ENCODE measurements at places on chromosomes 12 and 14. TPM values are rescaled to one million over a fixed set of nuclear protein-coding genes. Genes with fewer than 3 reads are reported as not detected.
A peak's percentile ranks its signal among the peaks of the same experiment; 100 is the strongest.

The PRICKLE1 gene
- 25.7 TPM for polyA plus RNA-seq

- peak; percentile 83 for DNase-seq
Observed at GRCh38 chr12:126668538-126668937, 1598.4 kb upstream of the TMEM132C start.

GRCh38 chr14:67541448-67542387 is 8.6 kb downstream of the PLEKHH1 start:
- no peak for DNase-seq

- DNase-seq, result no peak
Observed at GRCh38 chr14:105929327-105930081, 403.1 kb downstream of the TMEM121 start.

DNA sequence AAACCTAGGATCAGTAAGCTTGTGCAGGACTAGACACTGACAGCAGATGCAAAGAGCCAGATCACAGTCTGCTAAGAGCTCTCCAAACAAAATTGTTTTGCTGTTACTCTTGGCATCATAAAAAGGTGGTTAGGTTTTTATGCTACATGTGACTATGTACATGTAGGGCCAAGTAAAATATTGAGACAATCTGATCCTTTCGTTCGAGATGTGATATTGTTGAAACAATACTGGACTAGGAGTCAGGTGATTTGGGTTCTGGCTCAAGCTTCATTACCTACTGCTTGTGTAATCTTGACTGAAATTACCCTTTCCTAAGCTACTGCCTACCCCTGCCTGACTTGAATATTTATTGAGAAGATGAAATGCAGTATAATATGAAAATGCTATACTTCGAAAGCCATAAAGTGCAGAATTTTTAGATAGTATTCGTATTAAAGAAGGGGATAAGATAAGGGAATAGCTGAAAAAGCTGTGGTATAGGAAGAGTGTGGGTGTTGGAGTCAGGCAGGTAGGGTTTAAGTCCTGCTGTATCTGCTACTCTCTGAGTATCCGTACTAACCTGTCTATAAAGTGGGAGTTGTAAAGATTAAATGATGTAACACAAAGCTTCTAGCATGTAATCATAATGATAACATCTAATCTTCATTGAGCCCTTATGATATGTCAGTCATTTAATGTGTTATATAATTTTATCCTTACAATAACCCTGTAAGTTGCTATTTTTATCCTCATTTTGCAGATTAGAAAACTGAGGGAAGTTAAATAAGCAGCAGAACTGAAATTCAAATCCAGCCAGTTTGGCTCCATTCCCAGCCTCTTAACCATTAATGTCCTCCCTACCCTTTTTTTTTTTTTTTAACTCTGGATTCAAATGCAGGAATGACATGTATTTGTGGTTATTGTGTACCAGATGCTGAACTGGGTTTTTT is 38.6 kb upstream of the ATF1 start:
- no peak for DNase-seq

DNA sequence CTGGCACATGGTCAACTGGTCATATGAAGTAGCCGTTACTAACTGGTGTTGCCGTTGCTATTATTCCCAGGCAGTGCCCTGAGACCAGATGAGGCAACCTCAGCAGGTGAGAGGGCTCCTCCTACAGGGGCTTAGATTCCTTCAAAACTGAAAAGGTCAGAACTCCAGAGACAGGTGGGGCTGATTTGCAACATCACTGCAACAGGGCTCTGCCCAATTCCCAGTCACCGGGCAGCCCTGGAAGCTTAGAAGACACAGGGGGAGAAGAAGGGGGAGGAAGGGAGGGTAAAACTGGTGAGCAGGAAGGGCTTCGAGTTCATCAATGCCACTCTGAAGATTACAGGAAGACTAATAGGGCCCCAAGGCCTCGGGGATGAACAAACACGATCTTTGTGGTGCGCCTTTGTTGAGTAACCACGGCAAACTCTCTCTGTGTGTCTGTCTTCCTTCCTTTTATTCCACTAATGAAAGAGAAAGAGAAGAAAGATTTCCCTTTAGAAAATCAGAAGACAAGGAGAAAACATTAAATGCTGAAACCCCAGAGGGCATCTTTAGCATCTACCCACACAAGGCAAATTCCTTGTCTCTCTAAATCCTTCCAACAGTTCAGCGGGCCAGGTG is 749.1 kb upstream of the TBX3 start:
- no peak for DNase-seq

GRCh38 chr14:76491172-76491930 is 115.4 kb downstream of the ESRRB start:
- no peak for DNase-seq

- no peak for DNase-seq
Observed at GRCh38 chr12:66976526-66976925, 292.6 kb upstream of the CAND1 start.

DNA sequence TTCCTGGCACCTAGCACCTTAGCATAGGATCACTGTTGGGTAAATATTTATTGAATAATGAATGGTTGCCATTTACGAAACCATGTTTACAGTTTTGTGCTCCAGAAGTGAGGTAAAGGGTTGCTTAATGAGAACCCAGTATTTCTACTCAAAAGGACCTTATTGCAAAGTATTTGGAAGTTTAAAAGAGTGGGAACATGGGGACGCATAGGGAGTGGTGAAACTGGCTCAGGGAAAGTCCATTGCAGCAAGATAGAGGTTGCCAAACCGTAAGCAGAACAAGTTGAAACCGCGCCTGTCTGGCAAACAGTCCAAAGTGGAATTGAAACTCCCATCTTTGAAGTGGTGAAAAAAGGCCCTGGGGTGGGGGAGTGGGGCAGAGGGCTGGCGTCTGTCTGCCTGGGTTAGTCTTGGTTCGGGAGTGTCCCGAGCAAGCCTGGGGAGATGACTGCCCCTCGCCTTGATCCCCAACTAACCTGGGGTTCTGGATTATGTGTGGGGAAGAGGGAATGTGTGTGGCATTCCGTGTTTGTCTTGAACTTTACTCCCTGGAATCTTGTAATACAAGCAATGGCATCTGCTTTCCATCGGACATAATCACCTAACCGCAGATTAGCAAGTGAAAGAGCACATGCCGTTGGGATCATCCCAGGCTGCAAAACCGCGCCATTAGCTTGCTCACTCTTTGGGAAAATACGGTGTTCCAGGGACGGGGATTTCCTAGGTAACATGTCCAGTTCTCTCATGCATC is 7.2 kb downstream of the ALDH2 start:
- peak; percentile 83 for DNase-seq

DNA sequence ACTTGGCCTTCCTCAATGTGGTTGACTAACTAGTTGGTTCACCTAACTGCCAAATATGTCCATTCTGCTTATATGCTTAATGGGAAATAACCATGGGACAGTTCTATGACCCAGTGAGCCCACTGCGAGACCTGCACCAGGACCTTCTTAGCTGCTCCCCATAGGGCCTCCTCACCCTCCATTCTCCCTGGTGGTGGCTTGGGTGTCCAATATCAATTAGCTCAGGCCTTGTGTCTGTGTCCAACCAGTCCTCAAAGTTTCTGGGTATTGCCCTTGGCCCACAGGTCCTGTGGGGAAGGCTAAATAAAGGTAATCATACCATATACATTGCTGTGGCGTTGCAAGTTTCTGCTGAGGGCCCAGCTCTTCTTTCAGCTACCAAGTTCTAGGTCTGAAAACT is 228.2 kb downstream of the PCNX1 start:
- DNase-seq, result no peak

GRCh38 chr12:27081668-27082111 is 688 bp downstream of the C12orf71 start:
- peak; percentile 62 for DNase-seq

DNA sequence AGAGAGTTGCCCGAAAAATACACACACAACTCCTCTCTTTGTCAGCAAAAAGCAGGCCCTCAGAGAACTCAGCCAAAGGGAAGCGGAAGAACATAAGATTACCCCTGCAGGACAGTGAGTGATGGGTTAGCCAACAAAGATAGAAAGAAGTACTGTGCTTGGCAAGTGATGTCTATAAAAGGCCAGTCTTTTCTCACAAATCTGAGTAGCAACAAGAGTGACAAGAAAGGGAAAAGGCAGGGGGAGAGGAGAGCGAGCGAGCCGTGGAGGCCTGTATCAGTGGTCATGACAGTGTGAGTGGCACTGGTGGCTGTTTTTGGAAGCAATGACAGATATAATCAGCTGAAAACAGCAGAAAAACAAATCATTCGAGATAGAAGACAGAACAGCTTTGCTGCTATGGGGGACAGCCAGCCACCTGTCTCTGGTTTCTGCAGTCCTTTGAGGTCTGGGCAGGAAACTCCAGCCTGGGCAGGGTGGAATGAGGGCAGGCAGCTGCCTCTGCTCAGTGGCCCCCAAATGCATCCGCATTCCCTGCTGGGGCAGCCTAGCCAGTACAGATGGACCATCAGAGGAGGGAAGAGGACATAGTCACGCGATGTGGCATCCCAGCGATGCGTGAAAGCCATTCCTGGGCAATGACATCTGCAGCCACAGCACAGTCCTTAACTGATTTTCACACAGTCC is 74.7 kb downstream of the TRIM9 start:
- DNase-seq, result no peak

All from GM23248 (cell line).